HFFc6 (cell line): ENCODE measurements at places on chromosomes 6 and 20. TPM values are rescaled to one million over a fixed set of nuclear protein-coding genes. Genes with fewer than 3 reads are reported as not detected.

- DNase-seq: no peak
Measured at GRCh38 chr6:11064836-11065235, 20.7 kb upstream of the ELOVL2 start.

- peak; percentile 58 for DNase-seq
Measured at GRCh38 chr6:12605888-12606345, 110.7 kb upstream of the PHACTR1 start.

DNA sequence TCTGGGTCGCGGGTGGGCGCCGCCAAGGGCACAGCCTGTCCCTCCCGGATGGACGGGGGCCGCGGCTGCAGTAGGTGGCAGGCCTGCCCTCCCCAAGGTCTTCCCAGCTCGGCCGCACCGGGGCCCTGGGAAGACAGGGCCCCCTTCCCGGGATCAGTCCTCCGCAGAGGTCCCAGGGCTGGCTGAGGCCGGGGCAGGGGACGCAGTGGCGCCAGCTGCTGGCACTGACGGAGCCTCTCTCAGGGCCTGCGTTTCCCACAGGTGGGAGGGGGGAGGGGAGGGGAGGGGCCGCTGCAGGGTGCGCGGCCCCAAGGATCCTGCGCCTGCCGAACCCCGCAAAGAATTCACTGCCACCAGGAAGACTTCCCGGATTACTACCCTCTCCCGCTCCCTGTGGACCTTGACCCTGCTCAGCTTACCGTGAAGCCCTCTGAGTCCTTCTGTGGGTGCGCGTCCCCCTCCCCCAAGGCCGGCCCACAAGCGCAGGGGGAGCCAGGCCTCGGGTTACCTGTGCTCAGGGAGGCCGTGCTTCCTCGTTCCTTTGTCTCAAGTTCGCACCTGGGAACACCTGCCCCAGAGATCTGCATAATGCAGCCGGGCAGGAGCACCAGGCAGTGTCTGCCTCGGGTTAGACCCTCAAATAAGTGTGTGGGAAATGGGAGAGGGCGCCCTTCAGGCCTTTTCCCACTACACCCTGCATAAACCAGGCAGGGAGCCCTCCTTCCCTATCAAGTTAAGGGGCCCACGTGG, 5.1 kb downstream of the LZTS3 start:
- DNase-seq: no peak

- DNase-seq: peak; percentile 11
Measured at GRCh38 chr20:61753316-61753942, 312.3 kb downstream of the TAF4 start.

DNA sequence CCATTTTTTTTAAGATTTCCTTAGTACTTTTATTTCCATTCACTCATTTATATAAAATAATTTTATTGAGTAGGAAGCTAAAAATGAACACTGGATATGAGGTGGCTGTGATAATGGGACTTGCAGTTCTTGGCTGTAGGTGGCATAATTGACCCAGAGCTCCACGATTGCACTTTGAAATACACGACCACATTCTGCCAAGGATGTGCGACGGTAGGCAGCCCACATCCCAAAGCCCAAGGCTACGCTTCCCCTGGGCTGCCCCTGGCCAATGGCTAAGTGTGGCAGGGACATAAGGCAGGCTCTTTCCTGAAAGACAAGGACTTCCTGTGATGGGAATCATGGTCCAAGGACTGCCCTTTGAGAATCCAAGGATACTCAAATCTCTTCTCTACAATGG, 43.7 kb upstream of the ADTRP start:
- no peak for DNase-seq

DNA sequence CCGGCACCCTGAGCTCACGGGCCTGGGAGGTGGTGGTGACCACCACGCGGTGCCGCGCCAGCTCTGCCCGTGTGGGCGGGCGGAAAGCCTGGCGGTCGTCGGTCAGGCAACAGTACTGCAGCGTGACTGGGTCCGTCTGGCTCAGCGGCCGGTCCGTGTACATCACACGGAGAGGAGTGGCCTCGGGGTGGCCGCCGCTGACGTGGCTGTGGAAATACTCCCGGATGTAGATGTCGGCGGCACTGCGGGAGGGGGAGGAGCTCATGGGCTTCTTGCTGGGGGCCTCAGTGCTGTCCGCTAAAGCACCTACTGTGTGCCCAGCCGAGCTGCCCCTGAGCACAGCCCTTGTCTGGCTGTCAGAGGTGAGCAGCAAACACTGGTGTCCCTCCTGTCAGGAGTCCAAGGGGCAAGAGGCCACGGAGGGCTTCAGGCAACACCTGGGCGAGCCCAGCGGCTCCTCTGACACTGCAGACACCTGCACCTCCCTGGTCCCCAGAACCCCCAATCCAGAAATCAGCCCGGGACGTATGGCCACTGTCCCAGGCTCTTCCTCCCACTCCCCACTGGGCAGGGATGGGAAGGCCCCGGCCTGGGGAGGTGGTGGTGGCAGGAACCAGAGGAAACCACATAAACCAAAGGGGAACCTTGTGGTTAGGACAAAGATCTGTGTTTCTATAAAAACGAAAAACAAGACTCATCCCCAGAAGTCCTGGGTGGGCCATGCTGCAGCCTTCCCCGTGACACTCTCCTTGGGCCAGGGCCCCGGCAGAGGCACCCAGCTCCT, 6.5 kb downstream of the HELZ2 start:
- DNase-seq: no peak

- DNase-seq: no peak
Measured at GRCh38 chr6:134147034-134147533, 94.7 kb upstream of the SLC2A12 start.

DNA sequence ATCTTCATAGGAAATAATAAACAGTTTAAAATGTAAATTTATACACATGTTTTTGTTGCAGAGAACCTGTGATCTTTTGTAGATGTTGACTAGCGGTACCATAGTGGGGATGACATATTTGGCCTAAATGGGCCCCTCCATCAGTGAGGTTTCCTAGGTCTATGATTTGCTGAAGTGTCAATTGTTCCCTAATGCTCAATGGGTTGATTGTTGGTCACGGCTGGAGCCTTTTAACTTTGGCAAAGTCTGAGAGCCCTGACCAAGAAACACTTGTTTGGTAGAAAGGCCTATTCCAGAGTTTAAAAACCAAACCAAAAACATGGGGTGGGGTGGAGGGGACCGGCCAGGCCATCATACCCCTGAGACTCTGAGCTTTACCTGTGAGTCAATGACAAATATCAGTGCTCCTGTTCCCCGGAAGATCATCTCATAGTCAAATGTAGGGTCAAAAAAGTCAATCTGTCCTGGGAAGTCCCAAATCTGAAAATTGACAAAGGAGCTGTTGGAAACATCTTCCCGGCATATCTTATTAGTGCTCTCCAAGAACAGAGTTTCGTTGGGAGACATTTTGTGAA, 25.1 kb downstream of the RRAGD start:
- DNase-seq: no peak

DEFB127 gene
- not detected in 3 replicates for total RNA-seq

NOX3 gene
- total RNA-seq: not detected in 3 replicates

DNA sequence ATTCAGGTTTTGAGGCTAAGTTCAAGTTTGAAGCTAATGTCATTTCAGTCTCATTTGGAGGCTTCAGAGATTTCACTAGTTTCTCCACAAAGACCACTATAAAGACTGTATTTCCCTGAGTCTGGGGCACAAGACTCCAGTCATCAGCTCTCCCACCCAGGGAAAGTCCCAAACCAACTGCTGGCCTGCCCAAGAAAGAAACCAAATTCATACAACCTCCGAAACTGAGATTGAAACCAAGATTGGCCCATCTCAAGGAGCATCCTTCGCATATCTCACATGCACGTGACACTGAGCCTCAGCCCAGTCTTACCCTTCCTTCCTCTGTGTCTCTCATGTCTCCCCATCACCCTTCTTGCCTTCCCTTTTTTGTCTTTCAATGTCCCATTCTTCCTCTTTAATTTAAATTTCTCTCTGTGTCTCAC, 3.5 kb upstream of the LTA start:
- no peak for DNase-seq

BACH2 gene
- total RNA-seq: not detected in 3 replicates

POPDC3 gene
- 15.2 to 18.7 TPM (median 15.4 TPM) in 3 replicates for total RNA-seq

DNA sequence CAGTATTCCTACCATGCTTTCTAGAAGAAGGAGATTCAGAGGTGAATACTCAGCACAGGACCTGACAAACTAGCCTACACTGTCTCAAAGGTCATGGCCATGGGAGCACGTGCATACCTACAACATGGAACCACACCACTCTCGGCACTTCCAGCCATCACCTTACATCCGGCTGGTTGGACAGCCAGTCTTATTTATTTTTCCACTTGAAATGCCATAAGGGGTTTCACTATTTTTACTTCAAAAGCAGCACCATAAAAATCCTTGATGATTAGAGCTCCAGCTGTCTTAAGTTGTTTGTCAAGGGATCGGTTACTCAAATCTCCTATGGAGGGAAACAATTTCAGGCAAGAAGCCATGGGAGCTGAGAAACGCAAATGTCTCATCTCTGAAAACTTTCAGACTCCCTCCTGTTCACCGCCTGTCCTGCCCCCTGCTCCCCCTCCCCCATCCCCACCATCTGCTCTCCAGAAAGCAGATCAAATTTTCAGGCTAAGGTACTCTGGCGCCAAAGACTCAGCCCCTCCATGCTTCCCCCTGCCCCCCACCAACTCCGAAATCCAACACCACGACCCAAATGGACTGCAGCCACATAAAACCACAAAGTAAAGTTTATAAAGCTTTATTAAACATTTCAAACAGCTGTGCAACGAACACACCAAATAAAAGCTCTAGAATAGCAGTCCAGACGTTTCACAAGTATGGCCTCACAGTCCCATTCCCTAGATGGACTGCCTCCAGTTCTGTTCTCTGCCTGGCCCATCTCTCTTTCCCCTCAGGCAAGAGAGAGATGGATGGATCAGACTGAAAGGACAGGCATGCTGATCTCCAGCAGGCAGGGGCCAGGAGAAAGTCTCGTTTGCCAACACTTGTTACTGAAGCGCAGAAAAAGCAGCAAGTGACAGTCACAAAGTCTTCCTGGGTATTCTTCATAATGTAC, 4.0 kb upstream of the NNAT start:
- no peak for DNase-seq

DNA sequence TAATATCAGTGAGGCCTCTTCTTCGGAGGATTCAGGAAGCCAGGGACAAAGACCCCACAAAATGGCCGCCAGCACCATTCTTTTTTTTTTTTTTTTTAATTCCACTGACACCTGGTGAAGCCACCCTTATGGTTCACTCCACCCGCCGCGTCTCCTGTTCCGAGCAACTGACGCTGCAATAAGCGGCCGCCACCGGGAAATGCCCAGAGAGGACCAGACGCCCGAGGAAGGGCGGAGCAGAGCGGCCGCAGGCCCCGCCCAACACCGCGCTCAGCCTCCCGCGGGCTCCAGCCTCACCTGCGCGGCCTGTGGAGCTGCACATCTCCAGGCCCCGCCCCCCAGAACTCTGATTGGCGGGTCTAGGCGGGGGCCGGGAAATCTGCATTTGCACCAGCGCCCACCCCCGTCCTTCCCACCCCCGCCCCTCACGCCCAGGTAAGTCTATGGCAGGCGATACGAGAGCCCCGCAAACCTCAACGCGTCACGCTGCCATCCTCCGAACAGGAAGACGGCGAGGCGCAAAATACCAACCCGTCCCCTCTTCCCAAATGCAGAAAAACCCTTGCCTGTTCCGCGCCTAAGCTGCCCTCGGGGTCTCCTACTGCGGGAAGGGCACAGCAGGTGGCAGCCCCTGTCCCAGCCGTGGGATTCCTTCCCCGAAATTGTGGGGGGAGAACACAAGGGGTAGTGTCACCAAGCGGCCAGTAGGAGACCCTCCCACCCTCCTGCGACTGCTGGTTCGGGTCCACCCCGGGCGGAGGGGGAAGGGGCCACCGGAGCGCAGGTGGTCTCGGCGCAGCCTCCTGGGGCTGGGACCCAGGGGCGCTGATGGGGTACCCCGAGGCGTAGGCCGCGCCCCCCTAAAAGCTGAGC, 960 bp downstream of the ATP9A start:
- DNase-seq: no peak

- DNase-seq: no peak
Measured at GRCh38 chr6:115370202-115370601, 690.5 kb downstream of the FRK start.

DNA sequence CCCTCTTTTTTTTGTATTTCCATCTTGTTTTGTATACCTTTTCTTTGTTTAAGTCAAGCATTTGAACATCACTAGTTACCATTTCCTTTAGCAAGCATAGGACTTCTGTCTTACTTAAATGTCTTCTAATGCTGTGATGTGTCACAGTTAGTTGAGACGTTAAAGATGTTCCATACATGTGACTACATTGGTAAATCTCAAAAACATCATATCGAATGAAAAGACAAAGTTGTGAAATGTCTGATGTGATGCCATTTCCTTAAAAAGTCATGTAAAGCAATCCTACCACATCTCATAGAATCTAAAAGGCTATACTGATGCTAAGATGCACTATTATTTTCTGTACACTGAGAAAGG, 26.8 kb downstream of the SLC16A10 start:
- DNase-seq: no peak

MDFI gene
- total RNA-seq: 0.38 TPM in 1 of 3 replicates, not detected in the others

MOG gene
- not detected in 3 replicates for total RNA-seq

DNA sequence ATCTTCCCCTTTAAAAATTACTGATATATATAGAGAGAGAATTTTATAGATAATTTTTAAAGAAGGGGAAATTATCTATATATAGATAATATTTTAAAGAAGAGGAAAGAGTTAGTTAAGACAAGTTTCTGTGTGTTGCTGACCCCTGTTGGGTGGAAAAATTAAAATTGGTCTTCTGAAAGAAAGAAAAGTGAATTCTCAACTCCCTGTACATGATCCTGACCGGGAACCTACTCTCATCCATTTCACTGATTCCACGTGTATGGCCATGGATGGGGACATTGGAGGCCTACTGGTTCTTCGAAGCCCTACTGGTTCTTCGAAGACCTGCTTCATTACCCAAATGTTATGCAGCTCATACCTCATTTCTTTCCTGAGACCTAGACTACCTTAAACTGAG, 53.0 kb upstream of the TCF21 start:
- no peak for DNase-seq

C6orf15 gene
- total RNA-seq: not detected in 3 replicates

DNA sequence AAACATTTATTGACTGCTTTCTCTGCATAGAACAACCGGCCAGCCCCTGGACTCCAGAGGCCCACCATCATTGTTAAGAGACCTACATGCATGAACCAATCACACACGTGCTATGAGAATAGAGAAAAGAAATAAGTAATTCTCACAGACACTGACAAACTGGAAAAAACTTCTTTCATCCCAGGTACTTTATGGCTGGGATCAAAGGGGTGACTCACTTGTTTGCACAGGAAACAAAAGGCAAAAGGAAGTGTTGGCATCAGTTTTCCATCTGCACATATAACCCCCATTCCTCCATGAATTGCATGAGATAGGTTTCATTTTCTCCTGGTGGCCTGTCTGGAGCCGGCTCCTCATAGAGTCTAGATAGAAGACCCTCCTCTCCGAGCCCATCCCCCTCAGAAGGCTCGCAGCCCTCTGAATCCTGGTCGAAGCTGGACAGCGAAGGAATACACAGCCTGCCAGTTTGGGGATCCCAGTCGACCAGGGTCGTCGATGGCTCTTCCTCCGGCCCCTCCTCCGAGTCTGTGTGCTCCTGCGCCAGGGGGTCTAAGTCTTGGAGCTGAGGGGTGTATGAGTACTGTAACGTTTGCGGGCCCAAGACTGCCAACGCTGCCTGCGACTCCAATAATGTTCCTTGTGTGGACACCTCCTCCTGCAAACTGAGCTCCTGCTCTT, 43.3 kb downstream of the IL20RA start:
- DNase-seq: no peak

BEND3 gene
- total RNA-seq: 1.9 to 2.2 TPM (median 2.0 TPM) in 3 replicates

GRCh38 chr20:32168184-32168910, 39.2 kb downstream of the PLAGL2 start:
- DNase-seq: peak; percentile 3

GRCh38 chr6:27374824-27375612, 13.5 kb upstream of the ZNF391 start:
- peak; percentile 25 for DNase-seq

GRCh38 chr6:52249078-52249477, 4.8 kb upstream of the IL17F start:
- no peak for DNase-seq
